Activated T-helper 1 cell treated with anti-CD3 and anti-CD28 coated beads, Interleukin-12 subunit alpha, Interleukin-12 subunit beta, Interleukin-2, Interleukin-4 antibody, amounts not matched to agents 30 ng/mL and 10 ng/mL and 1 ng/mL, durations not matched to agents 14 hours and 24 hours and 36 hours (primary cell): ENCODE measurements at places on chromosomes 6 and 20. TPM values are rescaled to one million over a fixed set of nuclear protein-coding genes. Genes with fewer than 3 reads are reported as not detected.

CNKSR3 gene
- total RNA-seq, result not detected in 2 replicates

MYT1 gene
- not detected in 2 replicates for total RNA-seq

ENPP3 gene
- total RNA-seq, result 5.7 and 6.6 TPM in 2 replicates

SAMD3 gene
- 3.1 and 4.6 TPM in 2 replicates for total RNA-seq

- no peak for DNase-seq
- H3K4me1 ChIP-seq, result peaks cover 92% of the 10 kb centered on the region
- peak overlapping the region; percentile 92 for H3K27ac ChIP-seq
- H3K4me3 ChIP-seq, result peak overlapping the region; percentile 80
- peaks cover 18% of the 10 kb centered on the region for H3K36me3 ChIP-seq
These were observed 232.0 kb upstream of the TAB2 start for GRCh38 chr6:149085557-149085938.

GRCh38 chr20:20765696-20766365 lies 53.4 kb upstream of the RALGAPA2 start:
- no peak for DNase-seq
- H3K27me3 ChIP-seq, result peaks cover 13% of the 10 kb centered on the region
- no peaks in the 10 kb centered on the region for H3K4me1 ChIP-seq
- no peak overlapping the region for H3K27ac ChIP-seq
- no peak overlapping the region for H3K4me3 ChIP-seq

- H3K4me3 ChIP-seq, result no peak overlapping the region
- no peak overlapping the region for H3K27ac ChIP-seq
These were observed 33.6 kb downstream of the COMMD7 start for GRCh38 chr20:32709632-32710121.

- H3K4me3 ChIP-seq, result no peak overlapping the region
- DNase-seq, result no peak
- H3K4me1 ChIP-seq, result peaks cover 20% of the 10 kb centered on the region
These were observed 7.9 kb downstream of the SDHAF4 start for GRCh38 chr6:70574643-70575042.
